Right cardiac atrium (tissue), 5 donors: ENCODE measurements at places on chromosomes 4 and X. TPM values are rescaled to one million over a fixed set of nuclear protein-coding genes. Genes with fewer than 3 reads are reported as not detected.

The GAGE12E gene
- not detected for polyA plus RNA-seq

The SSX4 gene
- polyA plus RNA-seq: not detected

The SRPK3 gene
- polyA plus RNA-seq: 36.5 TPM

The CHRNA9 gene
- polyA plus RNA-seq: not detected

The PDK3 gene
- polyA plus RNA-seq: 8.3 TPM

The PNMA6F gene
- not detected for polyA plus RNA-seq

The ARFIP1 gene
- polyA plus RNA-seq: 8.9 TPM

The POU4F2 gene
- polyA plus RNA-seq: not detected

The MAGEA6 gene
- not detected for polyA plus RNA-seq

The MUC7 gene
- not detected for polyA plus RNA-seq

The VEGFD gene
- 1.6 TPM for polyA plus RNA-seq

The SYTL5 gene
- 0.07 TPM for polyA plus RNA-seq

The HSD17B13 gene
- polyA plus RNA-seq: 0.14 TPM
